T-helper 1 cell treated with Interleukin-12 subunit alpha and Interleukin-12 subunit beta and Interleukin-4 antibody, amounts not matched to agents 30 ng/mL and 1 ng/mL, for 36 hours (primary cell): ENCODE measurements at places on chromosomes 6 and 20. TPM values are rescaled to one million over a fixed set of nuclear protein-coding genes. Genes with fewer than 3 reads are reported as not detected.

Gene ZNF391
- total RNA-seq = 0.54 and 0.76 TPM in 2 replicates

Gene C4B
- total RNA-seq = 4.2 and 4.6 TPM in 2 replicates

Gene TCF15
- total RNA-seq = not detected in 2 replicates

Gene LRRC1
- 4.4 and 4.6 TPM in 2 replicates for total RNA-seq

Gene MYO6
- total RNA-seq = 0.46 and 0.47 TPM in 2 replicates

Gene SLC16A10
- 1.0 TPM in 2 replicates for total RNA-seq
